ENCODE measurements at places on chromosomes 1 and 21.

DNA sequence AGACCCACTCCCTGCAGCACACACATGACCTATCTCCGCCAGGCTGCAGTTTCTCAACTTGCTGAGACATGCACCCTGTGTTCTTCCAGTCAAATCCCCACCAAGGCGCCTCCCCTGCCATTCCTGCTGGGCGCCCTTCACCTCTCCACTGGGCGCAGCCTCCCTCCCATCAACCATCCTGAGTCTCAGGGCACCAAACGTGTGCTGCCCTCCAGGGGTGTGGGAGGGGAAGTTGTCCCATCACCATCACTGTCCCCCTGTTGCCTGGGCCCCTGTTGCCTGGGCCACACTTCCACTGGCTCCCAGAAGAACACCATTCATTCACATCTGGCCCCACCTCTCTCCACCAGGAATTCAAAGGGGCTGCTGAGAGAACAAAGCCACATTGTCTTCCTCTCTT, 44.9 kb upstream of the EFHD2 start:
- DNase-seq = no peak

- no peak for DNase-seq
These were observed 64.6 kb downstream of the LHX8 start for GRCh38 chr1:75198761-75199160.

- no peak for DNase-seq
These were observed 24.8 kb downstream of the COQ8A start for GRCh38 chr1:226964611-226965486.

- DNase-seq = no peak
These were observed 21.7 kb upstream of the BTG2 start for GRCh38 chr1:203283597-203283996.

- DNase-seq = no peak
These were observed 618.5 kb downstream of the PTPRU start for GRCh38 chr1:29854700-29855276.
